ENCODE measurements at places on chromosomes 16 and 17.

GRCh38 chr16:76268824-76269223 is 8.4 kb upstream of the CNTNAP4 start:
- DNase-seq: no peak

GRCh38 chr17:79826204-79826680 is 13.0 kb downstream of the CBX4 start:
- no peak for DNase-seq

DNA sequence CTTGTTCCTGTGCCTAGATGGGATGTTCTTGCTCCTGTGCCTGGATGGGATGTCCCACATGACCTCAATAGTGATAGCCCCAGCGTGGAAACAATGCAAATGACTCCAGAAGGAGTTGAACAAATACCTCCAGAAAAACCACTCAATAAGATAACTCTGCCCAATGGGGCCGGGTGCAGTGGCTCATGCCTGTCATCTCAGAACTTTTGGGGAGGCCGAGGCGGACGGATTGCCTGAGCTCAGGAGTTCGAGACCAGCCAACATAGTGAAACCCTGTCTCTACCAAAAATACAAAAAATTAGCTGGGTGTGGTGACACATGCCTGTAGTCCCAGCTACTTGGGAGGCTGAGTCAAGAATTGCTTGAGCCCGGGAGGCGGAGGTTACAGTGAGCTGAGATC is 15.2 kb upstream of the LITAF start:
- DNase-seq: no peak

DNA sequence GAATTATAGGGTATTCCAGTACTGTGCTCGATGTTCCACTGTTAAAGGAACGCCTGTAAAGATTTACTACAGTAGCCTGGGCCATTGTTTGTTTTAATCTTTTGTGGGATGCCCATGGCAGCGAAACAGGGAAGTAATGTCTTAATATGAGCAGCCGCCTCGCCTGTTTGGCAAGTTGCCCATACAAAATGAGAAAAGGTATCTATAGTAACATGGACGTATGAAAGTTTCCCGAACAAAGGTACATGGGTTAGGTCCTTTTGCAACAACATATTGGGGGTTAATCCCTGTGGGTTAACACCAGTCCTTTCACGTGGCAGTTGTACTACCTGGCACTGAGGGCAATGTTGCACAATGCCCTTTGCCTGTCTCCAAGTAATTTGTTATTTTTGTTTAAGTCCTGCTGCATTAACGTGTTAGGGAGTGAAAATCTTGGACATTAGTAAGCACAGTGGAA is 21.1 kb upstream of the TMC5 start:
- no peak for DNase-seq

DNA sequence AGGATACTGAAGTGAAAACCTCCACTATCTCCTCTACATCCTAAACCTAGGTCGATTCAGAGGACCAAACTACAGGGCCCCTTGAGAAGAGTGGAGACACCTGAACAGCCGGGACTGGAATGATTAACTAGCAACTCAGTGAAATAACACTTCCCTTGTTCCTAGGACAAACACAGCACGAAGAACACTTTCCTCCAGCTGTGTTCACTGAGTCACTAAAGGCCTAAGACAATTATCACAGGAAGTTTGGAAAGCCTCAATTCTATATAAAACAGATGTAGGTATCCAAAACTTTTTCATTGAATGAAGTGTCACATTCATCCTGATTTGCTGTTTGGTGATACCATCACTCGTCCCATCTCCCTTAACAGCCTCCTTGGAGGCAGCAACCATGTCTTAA is 15.5 kb upstream of the CUEDC1 start:
- DNase-seq: no peak

- no peak for DNase-seq
Observed at GRCh38 chr16:66326991-66327513, 39.4 kb upstream of the CDH5 start.

DNA sequence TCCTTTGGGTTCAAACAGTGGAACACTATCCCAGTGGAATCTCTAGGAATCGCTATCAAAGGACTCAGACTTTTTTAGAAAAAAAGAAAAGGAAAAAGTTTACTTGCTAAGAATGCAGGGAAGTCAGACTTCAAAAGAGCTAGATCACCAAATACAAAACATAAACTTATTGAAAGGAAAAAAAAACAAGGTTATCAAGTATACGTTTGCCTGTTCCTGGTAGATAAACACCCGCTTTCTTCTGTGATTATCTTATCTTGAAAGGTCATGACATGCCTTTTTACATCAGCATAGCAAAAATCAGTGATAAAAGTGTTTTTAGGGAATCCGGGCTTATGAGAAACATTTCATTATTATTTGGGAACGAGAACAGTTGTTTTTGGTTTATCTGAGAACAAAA is 129.3 kb upstream of the TMEM97 start:
- no peak for DNase-seq

- DNase-seq: no peak
Observed at GRCh38 chr16:4142268-4142667, 26.0 kb upstream of the ADCY9 start.

DNA sequence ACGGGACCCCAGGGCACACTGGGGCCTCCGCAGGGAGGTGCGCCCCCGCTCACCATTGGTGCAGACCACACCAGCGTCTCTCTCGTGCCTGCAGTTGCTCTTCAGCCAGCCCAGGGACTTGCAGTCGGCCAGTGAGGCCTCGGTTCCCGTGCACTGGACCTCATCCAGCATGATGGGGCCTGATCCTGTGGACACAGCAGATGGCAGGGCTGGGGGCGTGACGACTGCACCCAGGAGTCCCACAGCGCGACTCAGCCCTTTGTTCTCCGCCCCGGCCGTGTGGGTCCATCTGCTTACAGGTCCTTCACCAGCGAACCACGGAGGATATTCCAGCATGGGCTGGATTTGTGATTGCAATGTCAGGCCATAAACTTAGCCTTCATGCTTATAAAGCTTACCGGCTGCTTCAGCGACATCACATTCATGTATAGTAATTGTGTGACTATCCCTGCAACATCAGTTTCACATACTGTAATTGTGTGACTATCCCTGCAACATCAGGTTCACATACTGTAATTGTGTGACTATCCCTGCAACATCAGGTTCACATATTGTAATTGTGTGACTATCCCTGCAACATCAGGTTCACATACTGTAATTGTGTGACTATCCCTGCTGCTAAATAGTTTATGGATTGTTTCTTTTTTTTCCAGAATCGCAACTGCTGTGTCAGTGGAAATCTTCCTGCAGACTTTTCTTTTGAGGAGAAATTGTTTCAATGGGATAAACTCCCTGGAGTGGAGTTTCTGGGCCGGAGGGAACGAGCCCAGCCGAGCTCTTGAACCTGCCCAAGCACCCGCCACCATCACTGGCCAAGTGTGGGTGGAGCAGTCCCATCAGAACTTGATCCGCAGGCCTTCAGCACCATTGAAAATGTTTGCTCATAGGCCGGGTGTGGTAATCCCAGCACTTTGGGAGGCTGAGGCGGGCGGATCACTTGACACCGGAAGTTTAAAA is 4.8 kb downstream of the LGALS3BP start:
- no peak for DNase-seq

- no peak for DNase-seq
Observed at GRCh38 chr17:78534492-78535272, 42.5 kb downstream of the DNAH17 start.

DNA sequence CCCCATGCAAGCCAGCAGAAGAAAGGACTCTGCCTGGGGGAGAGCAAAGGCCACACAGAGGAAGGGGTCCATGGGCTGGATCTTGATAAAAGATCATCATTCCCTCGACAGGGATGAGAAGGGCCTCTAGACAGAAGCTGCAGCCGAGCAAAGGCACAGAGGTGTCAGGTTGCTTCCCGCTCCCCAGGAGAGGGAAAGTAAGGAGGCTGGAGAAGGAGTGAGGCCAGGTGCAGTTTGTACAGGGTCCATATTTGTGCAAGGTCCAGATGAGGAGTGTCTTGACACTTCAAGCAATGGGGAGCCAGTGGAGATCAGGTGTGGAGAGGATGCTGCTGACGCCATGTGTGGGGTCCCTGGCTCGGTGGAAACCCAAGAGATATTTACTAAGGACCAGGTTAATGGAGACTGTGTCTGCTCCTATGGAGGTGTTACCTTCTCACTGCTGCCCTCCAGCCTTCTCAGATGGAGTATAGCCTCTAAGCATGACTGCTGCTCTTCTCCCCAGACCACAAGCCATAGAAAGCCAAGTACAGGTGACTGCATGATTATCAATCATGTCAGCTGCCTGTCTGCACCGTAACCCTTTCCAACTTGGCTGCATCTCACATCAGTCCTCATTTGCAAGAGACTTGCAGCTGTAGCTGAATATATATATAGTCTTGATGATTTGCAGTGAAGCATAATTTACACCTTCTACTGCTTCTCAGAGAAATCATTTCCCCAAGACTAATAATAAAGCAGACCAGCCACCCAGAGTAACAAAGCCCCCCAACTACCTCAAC is 21.1 kb downstream of the GAS7 start:
- DNase-seq: no peak

DNA sequence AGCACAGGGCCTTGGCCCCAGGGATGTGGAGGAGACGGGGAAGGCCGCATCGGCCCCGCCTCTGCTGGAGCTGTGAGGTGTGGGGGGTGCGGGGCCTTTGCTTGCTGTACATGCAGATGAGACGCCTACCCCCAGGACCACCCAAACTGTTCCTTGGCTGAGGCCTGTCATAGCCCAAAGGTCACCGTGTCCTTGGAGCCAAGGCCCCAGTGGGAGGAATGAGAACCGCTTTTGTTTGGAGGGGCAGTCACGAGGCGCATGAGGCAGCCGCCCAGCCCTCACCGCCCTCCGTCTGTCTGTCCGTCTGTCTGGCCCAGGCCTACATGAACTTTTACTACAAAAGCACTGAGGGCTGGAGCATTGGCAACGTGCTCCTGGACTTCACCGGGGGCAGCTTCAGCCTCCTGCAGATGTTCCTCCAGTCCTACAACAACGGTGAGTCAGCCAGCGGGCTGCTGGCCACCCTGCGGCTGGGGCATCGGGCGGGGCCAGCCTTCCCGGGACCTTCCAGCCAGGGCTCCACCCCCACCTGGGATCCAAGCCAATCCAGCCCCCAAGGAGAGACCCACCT is 8.8 kb downstream of the TAX1BP3 start:
- no peak for DNase-seq

Measured in activated CD4-positive, alpha-beta T cell treated with anti-CD3 and anti-CD28 coated beads for 24 hours (primary cell).